ENCODE measurements at places on chromosomes 6 and 20.
A peak's percentile ranks its signal among the peaks of the same experiment; 100 is the strongest.

GRCh38 chr6:73339340-73339739, 14.7 kb downstream of the DPPA5 start:
- no peak for DNase-seq

GRCh38 chr6:134123666-134124208, 71.3 kb upstream of the SLC2A12 start:
- peak; percentile 65 for DNase-seq

DNA sequence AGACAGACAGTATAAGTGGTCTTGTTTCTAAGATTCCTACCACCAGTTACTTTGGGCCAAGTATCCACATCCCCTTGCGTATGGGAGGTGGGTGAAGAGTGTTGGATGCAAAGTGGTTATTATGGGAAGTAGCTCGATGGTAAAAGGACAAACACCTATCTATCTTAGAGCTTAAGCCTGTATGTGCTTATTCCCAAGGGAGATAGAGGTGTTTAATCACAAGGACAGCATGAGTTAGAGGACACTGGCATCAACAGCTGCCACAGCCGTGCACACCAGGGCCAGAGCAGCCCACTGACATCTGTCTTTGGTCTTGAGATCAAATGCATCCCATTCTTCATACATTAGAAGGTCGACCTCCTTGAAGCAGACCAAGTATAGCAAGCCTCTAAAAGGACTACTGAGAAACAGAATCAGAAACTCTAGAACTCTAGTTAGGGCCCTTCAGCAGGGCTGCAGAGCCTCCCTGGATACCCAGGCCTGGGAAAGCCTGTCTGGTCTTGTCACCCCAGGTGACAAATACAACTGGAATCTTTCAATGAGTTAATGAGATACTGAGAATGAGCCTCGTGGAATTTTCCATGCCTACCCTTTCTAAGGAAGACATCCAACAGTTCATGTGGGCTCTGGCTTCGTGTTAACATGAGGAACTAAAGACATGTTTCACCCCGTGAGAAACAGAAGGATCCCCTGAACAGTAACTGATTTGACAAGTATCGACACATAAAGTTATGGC, 28.7 kb downstream of the TXNDC5 start:
- no peak for DNase-seq

DNA sequence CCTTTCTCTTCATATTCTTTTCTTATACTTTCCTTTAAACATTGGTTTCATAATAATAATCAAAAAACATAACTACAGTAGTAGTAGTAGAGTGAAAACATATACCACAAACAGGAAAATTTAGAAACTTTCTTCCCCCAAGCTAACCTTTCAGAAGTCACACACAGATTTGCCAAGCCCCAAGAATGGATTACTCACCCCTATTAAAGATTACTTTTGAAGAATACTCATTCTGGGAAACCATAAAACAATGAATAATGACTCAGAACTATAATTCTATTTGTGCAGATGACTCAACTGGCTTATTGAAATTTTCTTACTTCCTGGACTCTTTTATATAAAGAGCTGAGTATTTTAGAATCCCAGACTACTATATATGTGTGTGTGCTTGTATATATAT, 119.4 kb upstream of the GJE1 start:
- DNase-seq, result no peak

GRCh38 chr20:40335437-40335836, 353.6 kb downstream of the MAFB start:
- no peak for DNase-seq

DNA sequence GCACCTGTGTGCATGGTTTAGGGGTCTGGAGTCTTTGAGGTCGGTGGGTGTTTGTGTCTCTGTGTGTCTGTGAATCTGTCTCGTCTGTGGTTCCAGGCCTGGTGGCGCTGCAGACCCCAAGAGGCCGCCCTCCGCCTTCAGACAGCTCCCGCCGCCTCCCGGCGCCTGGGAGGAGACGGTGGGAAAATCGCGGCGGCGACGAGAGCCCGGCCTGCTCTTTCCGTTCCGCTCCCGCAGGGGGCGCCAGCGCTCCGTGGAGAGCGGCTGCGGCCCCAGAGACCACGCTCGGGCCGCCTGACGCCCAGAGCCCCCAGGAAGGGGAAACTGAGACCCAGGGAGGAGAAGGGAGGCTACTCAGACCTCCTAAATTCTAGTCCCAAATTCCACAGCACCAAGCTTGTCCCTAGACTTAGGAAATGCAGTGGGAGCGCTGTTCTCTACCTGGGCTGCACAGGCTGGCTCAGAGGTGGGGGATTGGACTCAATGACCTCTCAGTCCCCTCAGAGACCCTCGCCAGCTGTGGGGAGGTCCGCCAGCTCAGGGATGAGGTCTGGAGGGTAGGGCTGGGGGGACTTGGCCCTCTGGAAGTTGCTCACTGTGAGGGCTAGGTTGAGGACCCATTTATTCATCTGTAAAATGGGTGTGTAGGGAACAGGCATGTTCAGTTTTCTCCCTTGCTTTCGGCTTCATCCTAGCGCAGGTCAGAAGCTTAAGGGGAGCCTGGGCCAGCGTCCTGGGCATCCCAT, 36.9 kb upstream of the BLCAP start:
- peak; percentile 39 for DNase-seq
